ENCODE measurements at places on chromosomes 13 and 19.

- no peak for DNase-seq
These were observed 7.9 kb upstream of the STK24 start for GRCh38 chr13:98584668-98585397.

GRCh38 chr19:47331931-47332547 is at the start of gene C5AR2:
TSS of gene C5AR2 (plus strand) at chr19:47332175. CDS start at chr19:47340800, 8,625 bp downstream.
- no peak for DNase-seq

GRCh38 chr13:98476106-98476505 is 100.8 kb downstream of the STK24 start:
- peak; percentile 72 for DNase-seq

DNA sequence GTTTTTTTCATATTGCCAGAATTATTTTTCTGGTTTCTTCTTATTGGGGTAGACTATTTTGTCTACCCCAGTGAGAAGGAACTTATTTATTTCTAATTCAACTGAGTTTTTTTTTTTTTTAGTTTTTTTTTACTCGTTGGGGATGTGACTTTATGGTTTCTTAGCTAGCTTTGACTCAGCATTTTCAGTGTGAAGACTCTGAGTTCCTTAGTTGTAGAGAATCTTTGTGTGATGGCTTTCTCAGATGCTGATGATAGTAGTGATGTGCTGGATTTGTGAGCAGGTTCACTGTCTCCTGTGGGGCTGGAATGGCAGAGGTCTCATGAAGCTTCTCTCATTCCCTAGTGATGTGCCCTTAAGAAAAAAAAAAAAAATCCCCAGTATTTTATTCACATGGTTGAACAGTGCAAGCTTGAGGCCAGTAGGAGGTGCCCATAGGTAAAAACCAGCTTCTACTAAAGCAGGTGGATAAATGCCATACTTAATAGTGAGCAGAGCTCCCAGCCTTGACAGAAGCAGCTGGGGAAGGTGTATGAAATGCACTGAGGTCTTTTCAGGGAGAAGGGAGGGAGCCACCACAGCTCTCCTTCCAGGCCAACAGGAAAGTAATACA is 106.2 kb upstream of the KLF5 start:
- no peak for DNase-seq

- no peak for DNase-seq
These were observed 7.3 kb downstream of the SPATA13 start for GRCh38 chr13:24167666-24168391.

DNA sequence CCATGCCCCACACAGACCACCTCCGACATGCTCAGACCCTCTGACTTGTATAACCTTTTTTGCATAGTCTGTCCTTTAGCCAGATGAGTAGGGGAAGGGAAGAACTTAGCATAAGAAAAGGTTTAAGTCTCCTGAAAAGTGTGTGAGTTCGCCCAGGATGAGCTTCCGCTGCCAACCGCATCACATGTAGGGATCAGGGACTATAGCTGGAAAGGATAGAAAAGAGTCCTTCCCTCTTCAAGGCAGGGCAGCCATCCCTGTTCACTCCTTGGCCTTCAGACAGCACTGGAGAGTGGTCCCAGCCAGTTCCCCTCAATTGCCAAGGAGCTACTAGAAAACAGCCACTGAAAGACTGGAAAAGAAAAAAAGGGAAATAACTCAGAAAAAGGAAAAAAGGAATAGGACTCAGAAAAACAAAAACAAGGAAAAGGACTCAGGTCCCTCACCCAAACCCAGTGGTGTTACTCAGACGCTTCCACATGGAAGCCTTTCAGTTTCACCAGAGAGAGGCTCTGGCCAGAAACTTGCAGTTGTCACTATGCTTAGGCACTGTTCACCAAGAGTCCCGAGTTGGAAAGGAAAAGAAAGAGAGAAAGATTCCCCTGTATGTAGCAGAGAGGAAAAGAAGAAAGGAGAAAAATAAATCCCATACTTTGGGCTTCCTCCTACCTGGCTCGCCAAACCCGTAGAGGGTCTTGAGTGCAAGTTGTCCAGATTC is 5.6 kb upstream of the TM9SF2 start:
- DNase-seq = no peak

GRCh38 chr13:113324398-113324797 is 27.4 kb downstream of the LAMP1 start:
- DNase-seq = no peak

GRCh38 chr13:36857253-36857652 is 38.2 kb downstream of the RFXAP start:
- DNase-seq = no peak

DNA sequence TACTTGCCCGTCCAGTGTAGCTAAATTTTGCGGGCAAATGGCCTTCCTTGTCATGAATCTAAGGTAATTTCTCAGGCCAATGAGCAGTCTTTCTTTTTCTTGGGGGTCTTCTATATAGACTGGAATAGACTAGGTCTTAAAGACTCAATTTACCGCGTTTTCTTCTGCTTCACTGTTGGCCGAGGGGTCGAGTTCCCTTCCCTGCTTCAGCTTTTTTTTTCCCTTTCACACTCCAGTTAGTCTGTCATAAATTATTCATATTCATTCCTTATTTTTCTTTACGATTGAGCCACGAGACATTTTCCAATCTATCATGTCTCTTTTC is 276 bp downstream of the ALG11 start:
- no peak for DNase-seq

DNA sequence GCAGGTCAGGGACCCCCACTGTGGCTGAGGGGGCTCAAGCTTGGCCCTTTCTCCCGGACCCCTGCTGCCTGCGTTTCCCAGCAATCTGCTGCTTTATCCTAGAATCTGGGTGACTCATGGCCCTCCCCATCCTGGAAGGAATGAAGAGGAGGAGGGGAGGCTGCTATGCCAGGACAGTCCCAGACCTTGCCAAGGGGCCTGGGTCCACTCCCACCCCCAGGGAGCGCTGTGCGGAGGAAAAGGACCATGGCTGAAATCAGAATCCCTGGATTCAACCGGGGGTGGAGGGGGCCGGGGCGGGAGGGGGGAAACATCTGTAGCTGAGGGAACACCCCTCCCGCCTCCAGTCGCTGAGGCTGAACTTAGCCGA is 20.5 kb downstream of the ZNF114 start:
- DNase-seq = no peak
